ENCODE measurements at places on chromosomes 3 and 15. TPM values are rescaled to one million over a fixed set of nuclear protein-coding genes. Genes with fewer than 3 reads are reported as not detected.

The LAMB2 gene
- total RNA-seq: 0.29 TPM

The ZCWPW2 gene
- 0.42 TPM for total RNA-seq

The ROPN1 gene
- not detected for total RNA-seq

The CNTN3 gene
- total RNA-seq: not detected

The LIPH gene
- total RNA-seq: not detected

The HACD3 gene
- total RNA-seq: 36.5 TPM

The KIF7 gene
- total RNA-seq: 0.21 TPM

The RAB8B gene
- 113 TPM for total RNA-seq

The SKOR1 gene
- 0.32 TPM for total RNA-seq

The GOLGA8O gene
- 20.0 TPM for total RNA-seq

The CPEB1 gene
- total RNA-seq: 0.29 TPM

The PRICKLE2 gene
- total RNA-seq: not detected

The CRYGS gene
- 5.6 TPM for total RNA-seq

The DPPA2 gene
- not detected for total RNA-seq

The SLC28A2 gene
- total RNA-seq: not detected

The ACVR2B gene
- total RNA-seq: 4.7 TPM

DNA sequence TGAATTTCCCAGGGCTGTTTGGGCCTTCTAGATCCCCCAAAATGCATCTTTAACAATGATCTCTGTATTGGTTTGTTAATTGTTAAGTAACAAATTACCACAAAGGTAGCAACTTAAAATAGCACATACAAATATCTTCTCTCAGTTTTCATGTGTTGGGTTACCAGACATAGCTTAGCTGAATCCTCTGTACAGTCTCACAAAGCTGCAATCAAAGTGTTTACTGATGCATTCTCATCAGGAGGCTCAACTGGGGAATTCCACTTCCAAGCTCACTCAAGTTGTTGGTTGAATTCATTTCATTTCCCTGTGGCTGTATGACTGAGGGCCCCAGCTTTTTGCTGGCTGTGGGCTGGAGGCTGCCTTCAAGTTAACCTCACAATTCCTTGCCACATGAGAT lies 297.6 kb downstream of the RPLP1 start:
- peaks cover 68% of the 10 kb centered on the region for H3K4me1 ChIP-seq
- H3K27me3 ChIP-seq: peaks cover 7% of the 10 kb centered on the region
- DNase-seq: no peak
- no peak overlapping the region for H3K27ac ChIP-seq
- H3K4me3 ChIP-seq: no peak overlapping the region

DNA sequence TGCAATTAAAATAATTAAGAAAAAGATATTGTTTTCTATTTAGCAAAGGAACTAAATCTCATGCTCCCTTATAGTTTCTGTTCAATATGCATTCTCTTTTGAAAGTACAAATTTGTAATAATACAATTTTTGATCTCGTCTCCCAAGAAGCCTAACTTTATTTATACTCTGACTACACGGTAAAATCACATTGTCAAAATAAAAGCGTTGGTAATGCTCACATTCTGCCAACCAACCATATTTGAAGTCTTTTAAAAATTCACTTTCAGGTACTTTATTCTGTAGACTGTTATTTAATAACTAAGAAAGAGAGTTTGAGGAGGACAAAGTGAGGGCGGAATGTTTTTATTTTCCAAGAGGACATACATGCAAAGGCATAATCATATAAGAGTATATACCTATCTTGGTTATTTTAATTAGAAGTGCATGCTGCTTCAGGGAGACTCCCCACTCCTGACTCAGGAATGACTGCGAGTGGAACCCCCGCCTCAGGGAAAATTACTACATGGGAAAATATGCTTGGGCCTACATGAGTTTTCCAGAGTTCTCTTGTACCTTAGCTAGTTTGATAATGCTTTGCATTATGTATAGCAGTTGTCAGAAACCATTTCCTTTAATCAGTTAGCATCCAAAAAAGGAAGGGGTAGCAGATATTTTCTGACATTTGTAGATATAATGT lies 19.3 kb downstream of the MBNL1 start:
- peak overlapping the region; percentile 9 for H3K4me3 ChIP-seq
- peaks cover 50% of the 10 kb centered on the region for H3K36me3 ChIP-seq
- H3K27me3 ChIP-seq: no peaks in the 10 kb centered on the region
- DNase-seq: no peak

DNA sequence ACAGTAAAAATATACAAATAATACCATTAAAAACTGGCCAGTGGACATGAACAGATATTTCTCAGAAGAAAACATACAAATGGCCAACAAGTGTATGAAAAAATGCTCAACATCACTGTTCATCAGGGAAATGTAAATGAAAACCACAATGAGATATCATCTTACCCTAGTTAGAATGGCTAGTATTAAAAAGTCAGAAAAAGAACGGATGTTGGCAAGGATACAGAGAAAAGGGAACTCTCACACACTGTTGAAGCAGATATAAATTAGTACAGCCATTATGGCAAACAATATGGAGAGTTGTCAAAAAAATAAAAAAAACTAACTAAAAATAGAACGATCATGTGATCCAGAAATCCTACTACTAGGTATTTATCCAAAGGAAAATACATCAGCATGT lies 222.7 kb upstream of the NAALADL2 start:
- H3K4me3 ChIP-seq: no peak overlapping the region
- no peaks in the 10 kb centered on the region for H3K4me1 ChIP-seq
- no peaks in the 10 kb centered on the region for H3K27me3 ChIP-seq
- H3K27ac ChIP-seq: no peak overlapping the region
- no peaks in the 10 kb centered on the region for H3K36me3 ChIP-seq

GRCh38 chr3:119403201-119403600 lies 60.2 kb downstream of the TMEM39A start:
- DNase-seq: no peak
- no peak overlapping the region for H3K27ac ChIP-seq
- H3K27me3 ChIP-seq: no peaks in the 10 kb centered on the region
- H3K36me3 ChIP-seq: peaks cover 2% of the 10 kb centered on the region
- H3K4me1 ChIP-seq: peaks cover 5% of the 10 kb centered on the region
- H3K4me3 ChIP-seq: no peak overlapping the region

DNA sequence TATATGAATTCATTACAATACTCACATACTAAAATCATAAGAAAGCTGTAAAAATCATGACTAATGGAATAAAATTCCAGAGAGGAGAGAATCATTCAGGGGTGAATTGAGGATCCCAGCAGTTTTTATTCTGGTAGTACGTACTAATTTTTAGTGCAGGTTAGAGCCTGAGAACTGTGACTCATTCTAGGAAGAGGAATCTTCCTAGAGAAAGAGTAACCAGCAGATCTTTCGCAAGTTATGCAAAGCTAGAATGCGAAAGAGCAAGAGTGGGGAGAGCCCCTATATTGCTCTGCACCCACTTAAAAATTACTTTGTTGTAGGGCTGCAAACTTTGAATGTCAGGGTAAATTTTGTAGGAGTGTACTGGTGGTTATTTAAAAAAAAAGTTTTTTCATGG lies 303.6 kb upstream of the ARPP21 start:
- DNase-seq: no peak
- H3K27ac ChIP-seq: no peak overlapping the region
- no peaks in the 10 kb centered on the region for H3K4me1 ChIP-seq

- no peaks in the 10 kb centered on the region for H3K27me3 ChIP-seq
- H3K36me3 ChIP-seq: no peaks in the 10 kb centered on the region
- H3K4me1 ChIP-seq: no peaks in the 10 kb centered on the region
- H3K4me3 ChIP-seq: no peak overlapping the region
- H3K27ac ChIP-seq: no peak overlapping the region
These were observed 252.9 kb upstream of the SOX2 start for GRCh38 chr3:181458857-181459256.

GRCh38 chr3:25689226-25689625 lies 24.5 kb upstream of the TOP2B start:
- no peak for DNase-seq
- H3K4me1 ChIP-seq: no peaks in the 10 kb centered on the region
- H3K27ac ChIP-seq: no peak overlapping the region
- H3K27me3 ChIP-seq: peaks cover 17% of the 10 kb centered on the region
- no peak overlapping the region for H3K4me3 ChIP-seq

GRCh38 chr15:85780225-85780985 lies 14.3 kb downstream of the KLHL25 start:
- no peaks in the 10 kb centered on the region for H3K36me3 ChIP-seq
- peaks cover 37% of the 10 kb centered on the region for H3K4me1 ChIP-seq
- no peak for DNase-seq
- no peaks in the 10 kb centered on the region for H3K27me3 ChIP-seq
- H3K4me3 ChIP-seq: no peak overlapping the region

GRCh38 chr3:171108066-171108465 lies 81.5 kb upstream of the SLC2A2 start:
- no peaks in the 10 kb centered on the region for H3K27me3 ChIP-seq
- no peaks in the 10 kb centered on the region for H3K4me1 ChIP-seq
- no peak for DNase-seq
- no peak overlapping the region for H3K27ac ChIP-seq
- peaks cover 22% of the 10 kb centered on the region for H3K36me3 ChIP-seq

DNA sequence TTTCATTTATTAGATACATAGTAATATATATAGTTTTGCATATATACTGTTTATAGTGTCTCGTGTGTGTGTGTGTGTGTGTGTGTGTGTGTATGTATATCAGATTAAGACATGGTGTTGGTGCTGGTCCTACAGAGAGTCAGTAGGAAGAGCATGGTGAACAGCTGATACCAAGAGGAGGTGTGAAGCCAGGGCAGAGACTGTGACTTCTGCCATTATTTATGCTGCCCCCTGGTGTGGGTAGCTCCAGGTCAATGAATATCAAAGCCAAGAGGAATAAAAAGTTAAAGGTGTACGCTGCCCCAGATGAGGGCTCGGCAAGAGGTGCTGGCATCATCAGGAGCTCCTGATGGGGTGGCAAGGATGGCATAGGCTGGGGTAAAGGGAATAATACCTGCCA lies 299.5 kb upstream of the RASGRP1 start:
- no peak for DNase-seq
- H3K4me3 ChIP-seq: no peak overlapping the region
- H3K27me3 ChIP-seq: peaks cover 8% of the 10 kb centered on the region
- no peak overlapping the region for H3K27ac ChIP-seq
- no peaks in the 10 kb centered on the region for H3K36me3 ChIP-seq

DNA sequence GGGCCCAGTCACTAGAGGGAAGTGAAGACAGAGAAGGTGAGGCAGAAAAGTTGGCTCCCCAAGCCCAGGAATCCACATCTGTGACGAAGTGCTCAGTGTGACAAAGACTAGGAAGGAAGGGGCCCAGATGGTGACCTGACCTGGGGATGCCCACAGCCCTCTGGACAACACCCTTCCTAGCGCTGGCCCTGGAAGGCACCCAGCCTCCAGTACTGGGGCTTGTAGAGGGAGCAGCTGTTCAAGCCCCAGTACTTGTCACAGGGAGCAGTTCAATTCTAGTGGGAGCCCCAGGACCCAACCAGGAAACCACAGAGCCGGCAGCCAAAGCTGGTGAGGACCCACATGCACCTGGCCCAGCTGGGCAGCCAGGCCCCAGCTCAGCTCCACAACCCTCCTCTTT lies 190.8 kb downstream of the XXYLT1 start:
- H3K4me1 ChIP-seq: peaks cover 6% of the 10 kb centered on the region
- no peak for DNase-seq
- no peak overlapping the region for H3K27ac ChIP-seq
- no peak overlapping the region for H3K4me3 ChIP-seq
- no peaks in the 10 kb centered on the region for H3K36me3 ChIP-seq
- no peaks in the 10 kb centered on the region for H3K27me3 ChIP-seq

- DNase-seq: no peak
- peaks cover 2% of the 10 kb centered on the region for H3K27me3 ChIP-seq
- H3K27ac ChIP-seq: no peak overlapping the region
- no peaks in the 10 kb centered on the region for H3K36me3 ChIP-seq
- no peak overlapping the region for H3K4me3 ChIP-seq
These were observed 74.5 kb upstream of the C15orf61 start for GRCh38 chr15:67446449-67446848.

GRCh38 chr3:71785532-71786216 lies 726 bp upstream of the PROK2 start:
- peaks cover 61% of the 10 kb centered on the region for H3K27me3 ChIP-seq
- H3K4me1 ChIP-seq: peaks cover 16% of the 10 kb centered on the region
- H3K4me3 ChIP-seq: peak overlapping the region; percentile 60

GRCh38 chr3:99713440-99713839 lies 75.0 kb downstream of the COL8A1 start:
- no peak for DNase-seq
- H3K4me1 ChIP-seq: no peaks in the 10 kb centered on the region
- no peaks in the 10 kb centered on the region for H3K36me3 ChIP-seq
- H3K27ac ChIP-seq: no peak overlapping the region
- no peak overlapping the region for H3K4me3 ChIP-seq

DNA sequence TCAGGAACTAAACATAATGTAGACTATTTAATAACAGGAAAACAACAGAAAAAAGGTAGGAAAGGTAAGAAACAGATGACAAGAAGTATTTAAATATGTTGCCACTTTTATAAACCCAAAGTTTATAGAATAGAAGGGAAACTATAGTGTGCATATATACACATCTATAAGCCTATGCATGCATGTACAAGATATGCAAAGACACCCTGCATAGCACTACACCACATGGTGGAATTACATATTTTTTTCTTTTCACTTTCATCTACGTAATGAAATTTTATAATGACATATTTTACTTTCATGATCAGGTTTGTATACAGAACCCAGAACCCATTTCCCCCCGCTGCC lies 136.8 kb downstream of the MEX3B start:
- no peak overlapping the region for H3K27ac ChIP-seq
- no peak for DNase-seq
- H3K4me1 ChIP-seq: no peaks in the 10 kb centered on the region
- no peak overlapping the region for H3K4me3 ChIP-seq

GRCh38 chr3:48466386-48467109 lies 20.0 kb downstream of the ATRIP start:
- H3K27me3 ChIP-seq: no peaks in the 10 kb centered on the region
- DNase-seq: peak; percentile 51
- peaks cover 54% of the 10 kb centered on the region for H3K4me1 ChIP-seq
- H3K4me3 ChIP-seq: peak overlapping the region; percentile 96
- peaks cover 63% of the 10 kb centered on the region for H3K36me3 ChIP-seq

GRCh38 chr15:88256279-88257230 lies at the start of gene NTRK3:
NTRK3 (minus strand) TSS chr15:88256739; CDS start chr15:88256153, 586 bp downstream.
- H3K4me1 ChIP-seq: peaks cover 19% of the 10 kb centered on the region
- peaks cover 56% of the 10 kb centered on the region for H3K27me3 ChIP-seq
- no peaks in the 10 kb centered on the region for H3K36me3 ChIP-seq
- DNase-seq: peak; percentile 25

DNA sequence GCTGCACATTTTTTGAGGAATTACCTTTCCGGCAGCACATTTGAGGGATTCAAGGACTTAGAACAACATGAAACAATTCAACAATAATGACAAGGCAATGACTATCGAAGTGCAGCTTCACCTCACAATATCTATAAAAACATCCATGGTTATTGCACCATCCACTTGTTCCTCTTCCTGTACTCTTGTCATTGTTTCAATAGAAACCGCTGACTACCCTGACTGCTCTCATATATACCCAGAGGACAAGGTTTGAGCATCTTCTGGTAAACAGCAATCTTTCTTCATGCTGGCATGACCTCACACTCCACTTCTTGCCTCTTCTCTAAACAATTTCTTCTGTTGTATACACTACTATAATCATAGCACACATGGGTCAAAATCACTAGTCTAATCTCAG lies 864.9 kb downstream of the FHIT start:
- H3K4me1 ChIP-seq: no peaks in the 10 kb centered on the region
- no peaks in the 10 kb centered on the region for H3K36me3 ChIP-seq
- H3K27ac ChIP-seq: no peak overlapping the region
- H3K27me3 ChIP-seq: no peaks in the 10 kb centered on the region
- no peak overlapping the region for H3K4me3 ChIP-seq

All from activated CD8-positive, alpha-beta T cell treated with anti-CD3 and anti-CD28 coated beads, Interleukin-2, amount 10 ng/mL, durations not matched to agents 7 days and 5 days (primary cell).